ENCODE measurements at places on chromosomes 11 and 22. TPM values are rescaled to one million over a fixed set of nuclear protein-coding genes. Genes with fewer than 3 reads are reported as not detected.

DNA sequence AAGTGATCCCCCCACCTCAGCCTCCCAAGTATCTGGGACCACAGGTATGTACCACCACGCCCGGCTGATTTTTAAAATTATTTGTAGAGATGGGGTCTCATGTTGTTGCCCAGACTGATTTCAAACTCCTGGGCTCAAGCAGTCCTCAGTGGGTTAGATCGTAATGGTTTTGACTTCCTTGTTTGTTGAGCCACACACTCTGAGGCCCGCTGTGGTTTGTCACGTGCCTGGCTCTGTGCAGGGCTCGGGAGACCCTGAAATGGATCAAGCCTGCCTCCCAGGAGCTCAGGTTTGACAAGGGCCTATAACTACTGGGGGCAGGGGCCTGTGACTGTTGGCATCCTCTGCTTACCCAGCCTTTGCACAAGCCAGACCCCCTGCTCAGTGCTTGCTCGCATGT, 68.1 kb downstream of the MPPED1 start:
- DNase-seq = no peak

GRCh38 chr11:46894961-46895360, 23.4 kb downstream of the LRP4 start:
- no peak for DNase-seq

DNA sequence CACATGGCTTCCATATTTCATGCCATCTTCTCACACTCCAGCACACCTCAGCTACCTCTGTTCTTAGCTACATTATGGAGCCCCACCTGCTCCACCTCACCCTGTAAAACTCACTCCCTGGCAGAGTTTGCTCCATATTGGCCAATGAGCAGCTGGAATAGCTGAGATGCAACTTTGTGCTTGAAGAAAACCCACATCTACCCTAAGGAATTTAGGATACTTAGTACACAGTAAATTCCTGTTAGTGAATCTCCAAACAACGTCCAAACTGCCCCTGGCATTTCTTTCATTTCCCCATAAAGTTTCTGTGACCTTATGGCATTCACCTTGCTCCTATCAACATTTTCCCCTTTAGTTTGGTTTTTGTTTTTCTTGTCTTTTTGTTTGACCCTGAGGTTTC, 2.2 kb upstream of the VWCE start:
- no peak for DNase-seq

GRCh38 chr11:128509621-128510389, 77.6 kb downstream of the ETS1 start:
- no peak for DNase-seq

- DNase-seq = peak; percentile 63
Observed at GRCh38 chr22:31344578-31345330, 1.4 kb downstream of the PATZ1 start.

DNA sequence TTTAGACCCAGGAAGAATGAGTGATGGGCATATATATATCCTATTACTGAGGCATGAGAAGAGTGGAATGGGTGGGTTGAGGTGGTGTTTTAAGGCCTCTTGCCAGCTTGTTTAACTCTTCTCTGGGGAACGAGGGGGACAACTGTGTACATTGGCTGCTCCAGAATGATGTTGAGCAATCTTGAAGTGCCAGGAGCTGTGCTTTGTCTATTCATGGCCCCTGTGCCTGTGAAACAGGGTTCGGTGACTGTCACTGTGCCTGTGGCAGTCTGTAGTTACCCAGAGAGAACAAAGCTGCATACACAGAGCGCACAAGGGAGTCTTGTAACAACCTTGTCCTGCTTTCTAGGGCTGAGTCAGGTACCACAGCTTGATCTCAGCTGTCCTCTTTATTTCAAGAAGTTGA, 11.7 kb downstream of the LIMK2 start:
- no peak for DNase-seq

- DNase-seq = no peak
Observed at GRCh38 chr22:24410110-24410856, 17.1 kb upstream of the ADORA2A start.

- no peak for DNase-seq
Observed at GRCh38 chr11:111796696-111797095, 30.5 kb upstream of the PPP2R1B start.

GRCh38 chr11:79078999-79079398, 361.8 kb downstream of the TENM4 start:
- DNase-seq = no peak

- DNase-seq = no peak
Observed at GRCh38 chr11:111438846-111439520, 59.9 kb upstream of the POU2AF1 start.

GRCh38 chr22:32652645-32653270, 148.7 kb upstream of the TIMP3 start:
- peak; percentile 48 for DNase-seq

DNA sequence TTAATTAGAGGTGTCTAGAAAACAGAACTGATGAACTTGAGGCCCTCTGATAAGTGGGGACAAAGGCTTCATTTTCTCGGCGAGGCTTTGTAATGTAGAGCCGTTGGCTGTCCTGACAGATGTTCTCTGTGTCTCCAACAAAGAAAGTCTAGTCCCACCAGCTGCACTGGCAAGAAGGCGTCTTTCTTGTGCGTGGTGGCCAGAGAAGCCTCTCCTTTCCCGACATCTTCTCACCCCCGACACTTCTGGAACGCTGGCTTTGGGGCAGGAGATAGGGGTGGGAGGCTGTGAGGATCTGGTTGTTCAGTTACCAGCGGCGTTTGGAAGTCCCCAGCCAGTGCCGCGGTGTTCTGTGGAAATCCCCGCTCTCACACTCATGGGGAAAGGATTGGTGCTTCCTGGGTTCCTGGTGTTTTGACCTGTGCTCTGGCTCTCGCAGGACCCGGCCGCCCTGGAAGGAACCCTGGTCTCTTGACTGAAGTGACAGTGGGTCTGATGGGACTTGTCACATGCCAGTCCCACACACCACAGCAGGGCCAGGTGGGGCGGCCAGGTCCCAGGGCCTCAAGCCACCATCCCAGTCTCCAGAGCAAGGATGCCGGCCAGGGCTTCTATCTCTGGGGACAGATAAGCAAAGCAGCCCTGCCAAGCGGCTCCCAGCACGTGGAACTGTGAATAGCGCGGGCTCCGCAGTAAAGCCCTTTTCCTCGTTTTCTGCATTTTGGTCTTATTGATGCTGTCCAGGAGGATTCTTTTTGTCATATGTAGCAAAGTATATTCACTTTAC, 23.2 kb downstream of the FADS2 start:
- no peak for DNase-seq

- DNase-seq = no peak
Observed at GRCh38 chr22:48949375-48950149, 878.1 kb downstream of the BRD1 start.

- DNase-seq = no peak
Observed at GRCh38 chr11:47969401-47969800, 11.0 kb upstream of the PTPRJ start.

- no peak for DNase-seq
Observed at GRCh38 chr11:106012744-106013143, 9.3 kb downstream of the MSANTD4 start.

GRCh38 chr22:45273452-45274075, 11.2 kb upstream of the UPK3A start:
- no peak for DNase-seq

DNA sequence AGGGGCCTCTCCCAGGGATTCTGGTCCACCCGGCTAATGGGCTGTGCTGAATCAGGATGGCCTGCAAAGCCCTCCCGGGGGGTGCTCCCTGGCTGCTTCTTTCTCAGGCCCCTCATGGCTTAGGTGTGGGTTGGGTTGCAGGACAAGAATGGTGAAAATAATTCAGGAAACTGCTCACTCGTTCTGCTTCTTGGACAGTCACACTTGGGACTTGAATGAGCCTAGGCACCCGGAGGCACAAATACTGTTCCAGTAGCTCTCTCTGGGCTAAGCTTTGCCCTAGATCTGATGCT, 83.2 kb downstream of the TRIM29 start:
- no peak for DNase-seq

DNA sequence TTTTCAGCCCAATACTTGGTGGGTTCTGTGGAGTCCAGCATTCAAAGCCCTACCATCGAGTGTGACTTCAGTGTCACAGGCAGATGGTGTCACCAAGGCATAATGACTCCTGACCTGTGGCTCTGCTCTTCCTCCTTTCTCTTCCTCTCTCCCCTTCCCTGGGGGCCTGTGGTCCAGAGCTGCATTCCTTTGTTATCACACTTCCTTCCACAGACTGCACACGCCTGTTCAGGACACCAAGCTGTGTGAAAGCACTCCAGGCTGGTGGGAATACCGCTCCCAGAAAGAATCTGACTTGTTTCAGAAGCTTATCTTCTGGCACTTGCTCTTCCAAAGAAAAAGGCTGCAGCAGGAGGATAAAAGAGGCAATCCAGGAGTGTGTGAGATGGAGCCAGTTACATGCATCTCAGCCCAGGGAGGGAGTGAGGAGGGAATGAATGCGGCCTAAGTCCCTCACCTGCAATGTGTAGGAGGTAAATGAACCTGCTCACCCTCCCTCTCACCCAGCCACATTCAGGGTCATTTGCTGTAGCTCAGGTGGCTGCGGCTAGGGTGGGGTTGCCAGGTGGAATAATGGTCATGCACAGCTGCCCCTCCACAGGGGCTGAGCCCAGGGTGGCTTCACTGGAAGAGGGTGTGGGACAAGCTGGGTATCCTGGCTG, 79.3 kb downstream of the ADAMTS15 start:
- DNase-seq = no peak

- peak; percentile 92 for DNase-seq
Observed at GRCh38 chr11:64181506-64182411, 4.2 kb upstream of the STIP1 start.

DNA sequence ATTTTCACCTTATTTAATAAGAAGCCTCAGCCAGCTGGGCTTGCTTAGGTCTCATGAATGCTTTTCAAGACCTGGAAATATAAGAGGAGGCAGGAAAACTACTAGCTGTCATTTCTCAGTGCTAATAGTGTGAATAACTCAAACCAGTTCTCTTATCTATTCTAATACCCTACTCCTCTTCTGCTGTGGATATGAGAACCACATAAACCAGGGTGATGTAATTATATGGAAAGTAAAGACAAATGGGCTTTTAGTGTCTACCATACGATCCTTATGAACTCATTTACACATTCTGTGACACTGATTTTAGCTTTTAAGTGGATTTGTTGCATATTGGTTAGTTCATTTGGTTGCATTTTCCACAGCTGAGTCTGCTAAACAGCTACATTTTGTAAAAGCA, 8.6 kb downstream of the PDGFD start:
- DNase-seq = no peak

DNA sequence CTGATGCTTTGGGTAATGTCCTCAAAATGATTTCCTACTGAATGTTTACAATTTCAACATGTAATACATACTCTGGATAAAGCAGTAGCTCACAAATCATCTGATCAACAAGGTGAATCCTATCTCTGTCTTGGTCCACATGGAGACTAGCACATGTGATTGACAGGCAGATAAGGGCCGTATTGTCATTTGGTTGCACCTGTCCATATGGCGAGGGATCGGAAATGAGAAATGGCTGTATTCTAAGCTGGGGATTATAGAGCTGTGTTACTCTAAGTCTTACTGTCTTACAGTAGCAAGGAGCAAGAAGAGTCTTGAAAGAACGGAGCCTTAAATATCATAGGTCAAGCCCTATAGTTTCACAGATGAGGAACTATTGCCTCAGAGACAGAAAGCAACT, 55.7 kb downstream of the APIP start:
- no peak for DNase-seq

DNA sequence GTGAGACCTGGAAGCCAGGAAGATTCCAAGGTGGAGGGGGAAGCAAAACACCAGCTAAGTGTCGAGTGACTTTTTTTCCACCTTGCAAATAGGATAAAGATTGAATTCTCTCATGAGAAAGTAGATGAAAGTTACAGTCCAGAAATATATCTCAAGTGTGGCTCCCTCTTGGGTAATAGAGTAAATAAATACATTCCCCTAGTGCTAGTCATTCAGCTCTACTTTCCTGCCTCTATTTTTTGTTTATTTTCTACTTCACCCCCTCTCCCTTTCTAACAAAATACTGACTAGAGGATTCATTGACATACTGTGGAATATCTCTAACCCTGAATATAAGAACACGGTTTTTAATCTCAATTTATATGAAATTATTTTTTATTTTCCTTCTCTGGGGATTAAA, 19.2 kb upstream of the OOSP4B start:
- DNase-seq = no peak

GRCh38 chr22:47798229-47798628, 1035.8 kb downstream of the TBC1D22A start:
- no peak for DNase-seq

GRCh38 chr11:83921447-83922192, 635.5 kb upstream of the CCDC90B start:
- no peak for DNase-seq

OR52E8 gene
- polyA plus RNA-seq = not detected

ART1 gene
- polyA plus RNA-seq = not detected
